ENCODE measurements at places on chromosomes 1 and 21. TPM values are rescaled to one million over a fixed set of nuclear protein-coding genes. Genes with fewer than 3 reads are reported as not detected.

GRCh38 chr1:198893763-198894444 lies 255.1 kb downstream of the PTPRC start:
- DNase-seq: no peak

GRCh38 chr21:17105932-17106331 lies 406.9 kb upstream of the CXADR start:
- peak; percentile 20 for DNase-seq

DNA sequence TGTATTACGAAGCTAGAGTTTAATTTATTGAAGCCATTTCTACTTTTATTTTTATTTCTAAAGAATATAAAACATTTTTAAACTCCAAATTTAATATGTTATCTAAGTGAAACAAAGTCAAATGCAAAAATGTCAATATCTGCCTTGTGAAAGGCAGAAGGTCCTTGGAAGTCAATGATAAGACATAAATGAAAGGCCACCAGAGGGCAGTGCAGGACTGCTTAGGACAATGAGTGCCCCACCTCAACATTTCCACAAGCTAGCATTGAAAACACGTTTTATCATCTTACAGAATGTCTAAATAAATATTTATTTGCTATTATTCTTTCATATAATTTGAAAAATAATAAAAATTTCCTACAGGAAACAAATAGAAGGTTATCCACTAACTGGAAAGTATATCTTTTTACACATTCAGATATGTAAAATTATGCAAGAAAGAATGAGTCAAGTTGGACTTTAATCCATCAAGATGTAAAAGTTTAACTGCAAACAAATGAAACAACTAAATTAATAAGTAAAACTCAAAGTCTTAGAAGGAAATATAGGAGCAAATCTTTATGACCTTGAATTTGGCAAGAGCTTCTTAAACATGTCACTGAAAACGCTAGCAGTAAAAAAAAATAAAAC lies 140.1 kb upstream of the FMN2 start:
- DNase-seq: peak; percentile 83

- DNase-seq: no peak
These were observed 308.5 kb downstream of the MRPL39 start for GRCh38 chr21:25298512-25299491.

- no peak for DNase-seq
These were observed 246.4 kb upstream of the MAP1LC3C start for GRCh38 chr1:242245255-242245654.

- DNase-seq: no peak
These were observed 82.4 kb upstream of the FGGY start for GRCh38 chr1:59214248-59215208.

DNA sequence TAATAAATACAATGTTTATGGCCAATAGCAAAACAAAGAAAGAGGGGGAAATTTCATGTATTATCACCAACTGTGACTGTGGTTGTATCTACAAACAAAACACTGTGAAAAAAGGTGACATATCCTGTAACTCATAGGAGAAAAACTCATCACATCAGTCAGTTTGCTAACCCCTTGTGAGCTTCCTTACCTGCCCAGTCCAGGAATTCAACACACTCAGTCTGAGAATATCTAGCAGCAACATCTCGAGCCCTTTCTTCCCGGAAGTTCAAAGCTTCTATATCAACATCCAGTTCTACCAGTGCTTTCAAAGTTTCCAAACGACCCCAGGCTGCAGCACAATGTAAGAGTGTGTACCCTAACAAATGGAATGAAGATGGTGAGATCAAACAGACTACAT lies 11.5 kb downstream of the TEX50 start:
- DNase-seq: no peak

GRCh38 chr1:247411621-247412327 lies 4.2 kb upstream of the NLRP3 start:
- DNase-seq: no peak

- DNase-seq: no peak
These were observed 10.6 kb upstream of the S100A11 start for GRCh38 chr1:152047413-152047729.

DNA sequence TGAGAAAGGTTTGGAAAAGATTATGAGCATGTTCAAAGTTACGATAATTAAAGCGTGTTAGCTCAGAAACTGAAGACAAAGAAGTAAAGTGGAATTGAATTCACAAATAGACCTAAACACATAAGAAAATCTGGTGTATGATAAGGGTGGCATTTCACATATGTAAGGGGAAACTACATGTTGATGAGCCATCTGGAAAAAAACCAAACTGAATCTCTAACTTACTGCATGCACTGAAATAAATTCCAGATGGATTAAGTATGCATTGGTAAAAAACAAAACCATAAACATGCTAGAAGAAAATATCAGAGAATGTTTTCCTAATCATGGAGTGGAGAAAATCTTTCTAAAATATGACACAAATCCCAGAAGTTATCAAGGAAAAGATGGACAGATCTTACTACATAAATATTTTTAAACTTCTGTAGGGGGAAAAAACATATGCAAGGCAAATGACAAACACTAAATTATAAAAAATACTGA lies 34.0 kb upstream of the CTPS1 start:
- peak; percentile 5 for DNase-seq

DNA sequence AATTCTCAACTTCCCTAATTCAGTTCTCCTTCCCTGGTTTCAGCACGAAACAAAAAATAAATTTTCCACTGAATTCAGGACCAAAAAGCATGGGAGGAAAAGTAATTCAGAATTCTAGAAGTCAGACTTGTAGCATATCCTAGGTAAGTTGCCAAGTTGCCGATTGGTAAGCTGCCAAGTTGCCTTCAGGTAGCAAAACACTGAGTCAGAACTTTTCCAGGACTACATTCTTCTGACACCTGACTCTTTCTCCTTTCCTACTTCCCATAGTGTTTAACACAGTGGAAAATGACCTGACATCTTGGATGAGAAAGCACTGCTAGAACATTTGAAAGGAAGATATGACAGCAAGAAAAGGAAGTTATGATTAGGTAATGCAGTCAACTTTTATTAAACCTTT lies 322.8 kb downstream of the SPATA17 start:
- DNase-seq: no peak

GRCh38 chr1:18297896-18298648 lies 182.7 kb upstream of the KLHDC7A start:
- no peak for DNase-seq

Gene TEKT2
- not detected for polyA plus RNA-seq

Gene RAP1GAP
- 0.67 TPM for polyA plus RNA-seq

Gene ERMAP
- 7.9 TPM for polyA plus RNA-seq

Gene IL20
- polyA plus RNA-seq: not detected
